Brain pericyte (primary cell): ENCODE measurements at places on chromosomes 2 and 18.

- DNase-seq, result no peak
These were observed 206.4 kb downstream of the DLGAP1 start for GRCh38 chr18:4248686-4249085.

DNA sequence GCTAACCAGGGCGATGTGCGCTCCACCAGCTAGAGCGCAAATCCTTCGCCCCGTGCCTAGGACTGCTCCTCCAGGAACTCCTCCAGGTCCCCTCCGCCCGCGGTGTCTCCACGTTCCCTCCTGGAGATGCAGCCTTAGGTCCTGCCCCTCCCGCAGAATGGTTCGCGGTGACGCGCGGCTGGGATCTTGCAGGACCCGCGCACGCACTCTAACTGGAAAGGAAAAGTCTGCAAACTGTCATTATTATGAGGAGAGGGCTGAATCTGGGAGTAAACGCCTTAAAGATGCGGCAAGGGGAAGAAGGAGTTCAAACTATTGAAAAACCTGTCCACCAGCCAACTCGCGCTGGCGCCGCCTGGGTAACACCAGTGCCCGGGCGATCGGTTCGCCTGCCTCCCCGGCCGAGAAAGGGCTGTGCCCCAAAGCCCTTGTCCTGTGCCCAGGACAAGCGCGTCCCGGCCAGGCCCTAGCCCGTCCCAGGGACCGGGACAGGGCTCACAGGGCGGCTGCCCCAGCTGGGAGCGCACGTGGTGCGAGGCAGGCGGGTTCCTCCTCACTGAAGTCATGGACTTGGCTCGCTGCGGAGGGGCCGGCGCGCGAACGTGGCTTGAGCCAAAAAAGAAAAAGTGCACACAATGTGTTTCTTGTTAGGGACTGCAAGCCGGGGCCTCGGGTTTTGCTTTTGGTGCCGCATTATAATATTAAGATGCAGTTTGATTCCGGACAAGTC, 5.5 kb upstream of the ID2 start:
- DNase-seq, result no peak

DNA sequence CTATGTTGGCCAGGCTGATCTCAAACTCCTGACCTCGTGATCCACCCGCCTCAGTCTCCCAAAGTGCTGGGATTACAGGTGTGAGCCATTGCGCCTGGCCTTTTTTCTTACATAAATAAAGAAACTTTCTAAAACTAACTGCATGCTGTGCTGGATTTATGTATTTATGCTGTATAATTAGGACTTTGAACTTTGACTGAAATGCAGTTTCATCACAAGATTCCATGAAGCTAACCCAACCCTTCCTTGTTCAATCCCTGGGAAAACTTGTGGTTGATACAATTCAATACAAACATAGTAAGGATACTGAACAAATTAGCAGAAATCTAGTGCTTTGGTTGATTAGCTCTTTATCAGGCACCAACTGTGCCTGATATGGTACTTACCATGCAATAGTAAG, 20.9 kb upstream of the SLC35F5 start:
- no peak for DNase-seq

DNA sequence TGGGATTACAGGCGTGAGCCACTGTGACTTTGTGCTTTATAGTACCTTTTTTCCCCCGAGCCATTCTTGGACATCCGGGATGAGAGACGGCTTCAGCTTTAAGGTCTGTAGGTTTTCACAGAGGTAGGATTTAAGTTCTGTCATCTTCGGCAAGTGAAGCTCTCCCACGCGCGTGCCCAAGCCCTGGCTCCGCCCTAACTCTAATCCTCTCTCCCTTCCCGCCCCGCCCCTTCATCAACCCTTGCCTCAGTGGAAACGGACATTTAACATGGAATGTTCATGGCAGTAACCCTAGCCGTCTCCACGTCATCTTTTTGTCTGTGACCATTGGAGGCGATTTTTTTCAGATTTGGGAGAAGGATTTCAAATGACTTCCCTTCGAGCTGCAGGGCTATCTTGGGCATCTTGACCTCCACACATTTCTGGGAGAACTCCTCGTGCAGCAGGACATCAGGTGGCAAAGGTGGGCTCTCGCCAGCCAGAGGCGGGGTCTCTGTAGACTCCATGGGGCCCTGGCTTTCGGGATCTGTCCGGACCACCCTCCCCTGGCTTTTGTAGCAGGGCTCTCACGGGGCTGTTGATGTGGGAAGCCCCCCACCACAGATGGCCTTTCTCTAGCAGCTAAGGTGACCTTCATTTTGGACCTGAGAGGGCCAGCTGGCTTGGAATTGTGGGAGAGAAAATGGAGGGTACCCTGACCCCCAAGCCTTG, 6.8 kb downstream of the COLEC11 start:
- DNase-seq, result no peak

- no peak for DNase-seq
These were observed 1316.7 kb downstream of the LRP1B start for GRCh38 chr2:140814141-140814540.

DNA sequence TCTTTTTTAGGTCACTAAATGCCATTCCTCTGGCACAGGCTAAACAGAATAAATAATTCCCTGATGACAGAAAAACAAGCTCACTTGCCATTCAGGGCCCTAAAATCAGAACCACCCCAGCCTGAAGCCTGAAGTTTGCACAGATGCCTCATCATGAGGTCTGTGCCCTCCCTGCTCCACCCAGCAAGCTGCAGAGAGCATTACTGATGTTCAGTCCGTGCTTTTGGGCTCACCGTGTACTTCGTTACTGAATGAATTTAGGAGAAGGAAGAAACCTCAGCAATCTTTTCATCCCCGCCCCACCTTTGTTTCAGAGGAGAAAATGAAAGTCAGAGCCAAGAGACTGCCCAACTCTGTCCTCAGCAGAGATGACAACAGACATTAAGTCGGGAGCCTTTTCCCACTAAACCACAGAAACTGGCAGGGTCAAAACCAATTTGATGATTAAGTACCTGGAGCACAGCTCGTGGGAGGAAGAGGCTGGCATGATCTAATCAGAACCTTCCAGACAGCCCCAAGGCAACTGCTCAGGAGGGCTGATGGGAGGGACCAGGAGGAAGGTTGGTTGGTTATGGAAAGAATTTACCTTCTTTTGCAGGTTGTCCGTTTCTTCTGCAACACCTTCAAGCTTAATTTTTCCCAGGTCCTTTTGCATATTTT, 122.7 kb downstream of the LAMA1 start:
- DNase-seq, result no peak

DNA sequence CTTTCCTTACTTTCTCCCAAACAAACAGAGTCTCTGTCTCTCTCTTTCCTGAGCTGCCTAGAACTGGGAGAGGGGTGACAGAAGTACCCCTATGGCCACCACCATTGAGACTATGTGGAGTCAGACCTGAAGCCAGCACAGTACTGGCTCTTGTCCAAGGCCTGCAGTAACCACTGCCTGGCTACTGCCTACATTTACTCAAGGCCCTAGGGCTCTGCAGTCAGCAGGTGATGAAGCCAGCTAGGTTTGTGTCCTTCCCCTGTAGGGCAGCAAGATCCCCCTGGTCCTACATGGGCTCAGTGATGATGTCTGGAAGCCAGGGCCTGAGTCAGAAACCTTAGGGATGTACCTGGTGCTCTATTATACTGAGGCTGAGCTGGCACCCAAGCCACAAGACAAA, 12.2 kb downstream of the MYO3B start:
- no peak for DNase-seq
